ENCODE measurements at places on chromosomes 13 and 19. TPM values are rescaled to one million over a fixed set of nuclear protein-coding genes. Genes with fewer than 3 reads are reported as not detected.

The FUT2 gene
- total RNA-seq: not detected

The ZNF606 gene
- 8.3 TPM for total RNA-seq

The PTOV1 gene
- 65.2 TPM for total RNA-seq

The KCNJ14 gene
- total RNA-seq: 0.39 TPM

The ETV2 gene
- 0.11 TPM for total RNA-seq

The LILRB1 gene
- total RNA-seq: not detected

The MEIOSIN gene
- not detected for total RNA-seq

The LHB gene
- 0.26 TPM for total RNA-seq

The KLK12 gene
- total RNA-seq: not detected

The LPAR6 gene
- 13.7 TPM for total RNA-seq

The COX6B1 gene
- total RNA-seq: 348 TPM

The BRCA2 gene
- total RNA-seq: 10.6 TPM

The ZNF20 gene
- 2.7 TPM for total RNA-seq

The SOX1 gene
- total RNA-seq: not detected

The KIR3DL2 gene
- total RNA-seq: not detected

The ZIC2 gene
- total RNA-seq: not detected
